ENCODE measurements at places on chromosomes 12 and 14.

DNA sequence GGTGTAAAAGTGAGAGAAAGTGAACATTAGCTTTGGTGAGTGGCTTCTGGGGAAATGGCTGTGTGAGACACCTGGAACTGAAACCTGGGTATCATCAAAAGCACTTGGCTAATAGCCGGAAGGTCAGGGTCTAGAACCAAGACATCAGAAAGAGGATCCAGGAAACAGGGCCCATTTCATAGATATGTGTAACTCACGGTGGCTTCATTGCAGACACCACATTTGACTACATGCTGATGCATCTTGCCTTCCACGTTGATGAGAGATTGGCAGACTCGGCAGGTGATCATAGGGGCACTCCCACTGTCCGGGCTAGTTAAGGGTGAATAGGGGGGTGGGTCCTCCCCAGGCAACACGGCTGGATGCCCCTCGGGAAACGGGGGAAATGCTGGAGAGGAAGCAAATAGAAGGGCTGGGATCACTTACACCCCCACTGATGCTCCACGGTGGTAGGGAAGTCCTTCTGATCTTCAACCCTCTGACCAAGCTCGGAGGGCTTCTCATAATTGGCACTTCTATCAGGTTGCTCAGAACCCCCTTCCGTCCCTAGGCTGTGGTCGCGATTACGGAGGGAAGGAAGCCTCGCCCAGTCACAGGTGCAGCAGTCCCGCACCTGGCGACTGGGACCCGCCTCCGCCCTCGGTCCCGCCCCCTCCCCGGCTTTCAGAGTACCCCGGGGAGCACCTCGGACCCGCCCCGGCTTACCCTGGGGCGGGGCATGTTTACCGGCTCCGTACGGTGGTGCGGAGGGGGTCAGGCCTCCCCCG is 593 bp downstream of the PIP4P1 start:
- no peak for DNase-seq

GRCh38 chr12:1584326-1584725 is 10.1 kb downstream of the FBXL14 start:
- no peak for DNase-seq

- no peak for DNase-seq
Observed at GRCh38 chr14:53613404-53614253, 343.0 kb downstream of the BMP4 start.

DNA sequence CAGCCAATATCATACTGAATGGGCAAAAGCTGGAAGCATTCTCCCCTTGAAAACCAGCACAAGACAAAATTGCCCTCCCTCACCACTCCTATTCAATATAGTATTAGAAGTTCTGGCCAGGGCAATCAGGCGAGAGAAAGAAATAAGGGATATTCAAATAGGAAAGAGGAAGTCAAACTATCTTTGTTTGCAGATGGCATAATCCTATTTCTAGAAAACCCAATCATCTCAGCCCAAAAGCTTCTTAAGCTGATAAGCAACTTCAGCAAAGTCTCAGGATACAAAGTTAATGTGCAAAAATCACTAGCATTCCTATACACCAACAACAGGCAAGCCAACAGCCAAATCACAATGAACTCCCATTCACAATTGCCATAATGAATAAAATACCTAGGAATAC is 21.0 kb upstream of the ANP32D start:
- DNase-seq: no peak

- DNase-seq: no peak
Observed at GRCh38 chr12:124745465-124745890, 118.2 kb downstream of the SCARB1 start.

GRCh38 chr14:46861753-46862152 is 210.2 kb upstream of the RPL10L start:
- DNase-seq: no peak

GRCh38 chr12:14408208-14408607 is 42.7 kb downstream of the ATF7IP start:
- DNase-seq: no peak

GRCh38 chr12:27207615-27208413 is 36.3 kb upstream of the STK38L start:
- DNase-seq: no peak

- DNase-seq: no peak
Observed at GRCh38 chr12:57739387-57739786, 845 bp upstream of the AGAP2 start.

- no peak for DNase-seq
Observed at GRCh38 chr12:48997719-48998496, 1.3 kb downstream of the DDN start.

DNA sequence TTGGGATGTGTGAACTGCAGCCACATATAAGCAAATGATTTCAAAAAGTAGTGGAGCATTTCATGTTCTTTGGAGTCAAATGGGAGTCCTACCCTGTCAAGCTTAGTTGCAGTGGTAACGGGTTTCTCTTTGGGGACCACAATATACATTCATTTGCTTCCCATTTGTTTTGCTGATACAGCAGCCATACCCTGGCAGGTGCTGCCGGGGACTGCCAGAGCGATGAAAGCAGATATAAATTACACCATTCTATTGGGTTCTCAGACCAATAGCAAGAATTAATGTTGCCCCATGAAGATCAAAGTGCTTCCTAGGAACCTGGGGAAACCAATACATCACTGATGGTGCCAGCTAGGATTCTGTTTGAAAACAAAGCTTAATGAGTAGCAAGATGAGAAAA is 1621.5 kb upstream of the FLRT2 start:
- DNase-seq: no peak

- no peak for DNase-seq
Observed at GRCh38 chr12:120346681-120347080, 19.1 kb upstream of the PLA2G1B start.

- DNase-seq: no peak
Observed at GRCh38 chr12:29799591-29799990, 15.8 kb upstream of the TMTC1 start.

GRCh38 chr12:120892265-120892664 is 11.9 kb downstream of the SPPL3 start:
- no peak for DNase-seq

DNA sequence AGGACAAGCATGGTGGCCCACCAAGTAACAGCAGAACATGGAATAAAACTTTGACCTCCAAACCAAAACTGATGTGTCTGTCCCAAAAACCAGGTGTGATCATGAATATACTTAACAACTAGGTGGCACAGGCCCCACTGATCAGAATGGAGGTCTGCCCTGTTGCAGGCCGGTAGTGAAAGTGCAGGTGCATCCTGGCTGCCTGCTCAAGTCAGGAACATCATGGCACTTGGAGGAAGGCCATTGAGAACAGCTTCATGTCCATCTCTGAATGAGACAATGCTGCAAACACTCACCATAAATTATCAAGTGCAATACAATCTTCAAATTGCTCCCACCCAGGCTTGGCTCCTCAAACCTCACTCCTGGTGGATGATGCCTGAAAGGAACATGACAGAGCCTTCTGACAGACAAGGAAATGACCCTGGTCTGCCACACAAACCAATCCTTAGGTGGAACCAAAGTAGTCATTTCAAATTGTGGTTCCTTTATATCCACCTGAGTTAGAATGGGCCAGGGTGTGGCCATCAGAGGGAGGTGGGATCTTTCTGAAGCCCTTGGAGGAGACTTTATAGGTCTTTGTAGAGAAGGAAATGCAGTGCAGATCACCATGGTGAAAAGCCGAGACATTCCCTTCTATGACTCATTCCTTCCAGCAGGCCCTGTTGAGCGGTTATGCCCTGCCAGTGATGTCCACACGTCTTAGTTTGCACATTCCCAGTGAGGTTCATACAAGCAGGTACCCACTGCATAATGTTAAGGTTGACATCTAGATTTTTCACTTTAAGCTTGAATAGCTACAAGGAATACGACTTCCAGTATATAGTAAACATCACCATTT is 36.0 kb downstream of the EGLN3 start:
- no peak for DNase-seq

- peak; percentile 45 for DNase-seq
Observed at GRCh38 chr12:70576341-70577282, 60.6 kb downstream of the PTPRB start.

DNA sequence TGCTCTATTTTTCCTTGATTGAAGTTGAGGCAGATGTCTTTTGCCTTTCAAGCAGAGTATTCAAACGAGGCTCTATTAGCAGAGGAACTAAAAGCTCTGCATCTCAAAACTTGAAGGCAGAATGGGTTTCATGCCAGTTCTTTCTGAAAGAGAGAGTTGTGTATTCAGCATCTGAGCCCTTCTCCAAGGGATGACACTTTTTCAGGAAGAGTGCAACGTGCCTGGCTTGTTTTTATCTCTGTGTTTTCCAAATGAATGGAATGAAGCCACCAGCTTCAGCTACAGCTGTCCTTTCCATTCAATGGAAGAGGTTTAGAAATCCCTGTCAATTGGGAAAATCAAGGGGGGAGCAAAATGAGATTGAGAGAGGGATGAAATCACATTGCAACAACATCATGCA is 14.6 kb downstream of the BEST3 start:
- DNase-seq: no peak

DNA sequence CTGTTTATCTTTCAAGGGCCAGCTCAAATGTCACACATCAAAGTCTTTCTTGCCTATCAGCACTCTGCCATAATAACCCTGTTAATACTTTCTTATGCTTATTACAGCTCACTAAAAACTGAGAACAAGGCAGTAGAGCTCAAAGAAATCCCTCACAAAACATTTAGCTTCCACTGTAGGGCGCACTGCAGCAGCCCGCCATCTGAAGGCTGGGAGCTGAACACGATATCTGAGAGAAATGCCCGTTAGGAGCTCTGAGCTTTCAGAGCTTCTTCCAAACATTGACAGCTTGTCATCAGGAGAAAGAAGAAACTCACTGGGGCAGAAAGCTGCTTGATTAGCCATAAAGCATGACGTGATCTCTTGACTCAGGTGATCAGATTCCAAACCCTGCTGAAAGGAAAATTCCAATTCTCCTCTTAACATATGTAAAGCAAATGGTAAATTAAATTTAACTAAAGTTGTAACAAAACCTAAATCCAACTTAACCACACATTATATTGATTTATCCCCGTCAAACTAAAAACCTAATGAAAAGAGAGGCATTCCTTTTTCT is 175.7 kb downstream of the C12orf50 start:
- DNase-seq: no peak

DNA sequence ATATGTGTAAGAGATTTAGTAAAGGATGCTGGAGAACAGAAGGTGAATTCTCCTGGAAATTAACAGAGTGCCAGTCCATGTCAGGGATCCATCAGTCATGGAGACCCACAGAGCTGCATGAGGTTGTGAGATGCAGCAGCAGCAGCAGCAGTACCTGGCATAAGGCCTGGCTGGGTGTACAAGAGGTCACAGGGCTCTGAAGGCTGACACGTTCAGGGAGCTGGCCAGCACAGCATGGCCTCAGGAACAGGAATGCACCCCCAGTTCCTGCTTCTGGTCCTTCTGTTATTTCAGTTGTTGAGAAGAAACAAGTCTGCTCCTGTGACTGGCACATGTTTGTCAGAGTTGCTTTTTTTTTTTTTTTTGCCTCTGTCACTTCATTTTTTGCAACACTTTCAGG is 210.8 kb downstream of the CNTN1 start:
- no peak for DNase-seq

- no peak for DNase-seq
Observed at GRCh38 chr12:129871991-129872972, 31.5 kb downstream of the TMEM132D start.

DNA sequence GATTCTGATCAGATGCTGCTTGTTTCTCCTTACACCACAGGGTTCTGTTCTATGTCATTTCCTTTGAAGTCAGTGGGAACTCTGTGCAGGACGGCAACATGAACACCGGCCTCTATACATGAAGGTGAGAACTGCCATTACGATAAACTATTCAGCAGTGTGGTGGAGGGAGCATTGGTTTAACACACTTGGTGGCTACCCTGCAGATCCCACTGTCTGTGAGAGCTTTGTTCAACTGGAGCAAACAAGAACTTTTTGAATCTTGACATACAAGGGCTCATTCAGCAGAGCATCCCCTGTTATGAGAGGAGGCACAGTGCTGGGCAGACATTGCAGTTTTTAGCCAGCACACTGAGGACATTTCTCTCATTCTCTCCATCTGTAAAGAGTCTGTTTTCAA is 10.7 kb upstream of the FRS2 start:
- DNase-seq: no peak

DNA sequence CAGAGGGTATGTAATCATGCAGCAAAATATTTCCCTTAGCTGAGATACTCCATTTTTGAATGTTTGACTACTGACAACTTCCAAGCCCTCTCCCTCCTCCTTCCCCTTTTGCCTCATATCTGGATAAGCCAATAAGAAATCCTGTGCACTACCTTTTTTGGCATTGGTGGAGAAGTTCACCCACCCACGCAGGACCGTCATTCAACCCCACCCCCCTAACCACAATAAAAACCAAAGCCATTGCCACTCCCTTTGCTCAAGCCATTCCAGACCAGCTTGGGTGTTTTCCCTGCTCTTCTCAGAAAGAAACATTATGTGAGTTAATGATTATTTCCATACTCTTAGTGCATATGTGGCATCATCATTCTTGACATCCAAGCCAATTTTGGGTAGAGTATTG is 176.7 kb downstream of the PTPN11 start:
- no peak for DNase-seq

GRCh38 chr12:75852956-75853355 is 178.6 kb downstream of the PHLDA1 start:
- DNase-seq: no peak

DNA sequence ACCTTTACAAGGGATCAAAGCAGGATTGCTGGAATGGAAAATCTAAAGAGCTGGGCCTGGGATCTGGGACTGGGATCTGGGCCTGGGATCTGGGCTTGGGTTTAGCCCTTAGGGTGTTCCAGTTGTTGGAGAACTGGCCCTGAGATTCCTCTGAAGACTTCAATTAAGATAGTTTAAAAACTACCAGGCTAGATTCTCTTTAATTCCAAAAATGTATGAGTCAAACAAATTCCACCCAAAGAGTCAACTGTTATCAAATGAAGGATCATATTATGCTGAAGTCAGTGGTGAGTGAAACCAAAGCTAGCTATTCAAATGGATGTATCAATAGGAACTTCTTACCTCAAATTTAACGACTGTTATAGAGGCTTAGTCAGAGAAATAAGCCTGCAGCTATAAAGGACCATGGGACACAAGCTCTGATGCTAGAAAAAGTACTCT is 40.5 kb downstream of the LIMA1 start:
- no peak for DNase-seq

- no peak for DNase-seq
Observed at GRCh38 chr14:72792051-72792788, 101.7 kb downstream of the DPF3 start.

DNA sequence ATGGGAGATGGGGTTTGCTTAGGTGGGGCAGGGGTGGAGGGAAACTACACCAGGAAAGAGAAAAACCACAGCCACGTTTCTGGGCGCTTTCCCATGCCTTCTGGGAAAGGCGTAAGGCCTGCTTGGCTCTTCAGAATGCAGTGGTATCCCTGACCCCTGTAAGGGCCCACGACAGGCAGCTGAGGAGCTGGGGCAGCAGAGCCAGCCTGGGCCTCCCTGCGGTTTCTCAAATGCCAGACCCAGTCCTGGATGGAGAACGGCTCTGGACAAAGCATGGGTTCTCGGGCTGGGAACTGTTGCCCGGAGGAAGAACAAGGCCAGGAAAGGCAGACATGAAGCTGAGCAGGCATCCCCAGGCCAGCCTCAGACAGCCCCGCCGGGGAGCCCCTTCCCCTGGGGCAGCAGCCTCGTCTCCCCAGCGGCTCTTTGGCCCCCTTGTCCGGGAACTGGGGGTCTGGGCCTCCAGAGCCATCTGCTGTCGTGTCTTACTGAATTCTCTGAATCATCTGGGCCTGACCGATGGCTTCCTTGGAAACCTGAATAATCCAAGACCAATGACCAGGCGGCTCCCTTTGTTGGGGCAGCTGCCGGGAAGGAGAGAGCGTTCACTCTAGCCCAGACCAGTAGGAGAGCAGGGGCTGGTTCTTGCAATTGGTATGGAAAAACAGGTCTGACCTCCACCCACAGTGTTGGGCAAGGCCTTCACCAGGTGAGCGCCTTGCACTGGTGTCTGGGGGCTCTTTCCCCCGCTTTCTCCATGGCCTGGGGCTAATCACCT is 64.0 kb upstream of the RIN3 start:
- no peak for DNase-seq

Measured in left renal pelvis (tissue), 4 donors.